Jurkat, Clone E6-1 (cell line): ENCODE measurements at places on chromosomes 3 and 15.

GRCh38 chr3:153974614-153975013 lies 146.6 kb upstream of the ARHGEF26 start:
- no peak for DNase-seq

DNA sequence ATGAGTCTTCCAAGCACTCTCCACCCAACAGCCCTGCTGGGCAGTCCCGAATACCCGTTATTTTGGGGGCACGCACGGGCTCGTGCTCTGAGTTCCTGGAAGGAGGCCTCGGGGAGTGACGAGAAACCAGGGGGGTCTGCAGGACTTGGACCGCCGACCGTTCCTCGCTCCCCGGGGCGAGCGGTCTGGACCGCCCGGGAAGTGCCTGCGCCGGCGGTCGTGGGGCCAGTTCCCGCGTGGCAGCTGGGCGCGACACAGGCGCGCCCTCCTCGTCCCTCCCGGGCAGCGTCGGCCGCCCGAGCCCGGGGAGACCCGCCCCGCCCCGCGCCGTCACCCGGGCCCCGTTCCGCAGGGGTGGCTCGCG lies 387 bp downstream of the GNB4 start:
- no peak for DNase-seq

GRCh38 chr3:185393055-185393454 lies 30.1 kb downstream of the MAP3K13 start:
- DNase-seq: no peak

DNA sequence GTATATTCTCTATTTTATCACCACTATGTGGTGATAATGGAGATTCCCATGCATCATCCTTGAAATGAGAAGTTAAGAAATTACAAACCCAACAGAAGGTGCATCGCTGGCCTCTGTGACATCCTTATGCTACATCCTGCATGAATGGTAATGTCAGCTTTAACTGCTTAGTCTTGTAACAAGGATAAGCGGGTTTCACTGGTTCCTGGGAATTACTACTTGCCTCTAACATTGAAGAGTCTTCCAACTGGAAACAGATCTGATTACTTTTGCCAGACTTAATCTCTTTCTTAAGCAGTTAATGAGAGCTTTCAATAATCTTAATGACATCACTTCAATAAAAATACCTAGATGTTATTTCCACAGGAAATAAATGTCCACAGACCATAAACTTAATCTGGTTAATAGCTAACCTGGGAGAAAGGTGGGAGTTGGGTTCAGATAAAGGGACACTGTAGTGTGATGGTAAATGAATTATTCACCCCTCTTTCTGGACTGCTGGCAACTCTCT lies 44.0 kb downstream of the FMN1 start:
- no peak for DNase-seq

GRCh38 chr15:71844916-71845315 lies 34.6 kb downstream of the NR2E3 start:
- no peak for DNase-seq

DNA sequence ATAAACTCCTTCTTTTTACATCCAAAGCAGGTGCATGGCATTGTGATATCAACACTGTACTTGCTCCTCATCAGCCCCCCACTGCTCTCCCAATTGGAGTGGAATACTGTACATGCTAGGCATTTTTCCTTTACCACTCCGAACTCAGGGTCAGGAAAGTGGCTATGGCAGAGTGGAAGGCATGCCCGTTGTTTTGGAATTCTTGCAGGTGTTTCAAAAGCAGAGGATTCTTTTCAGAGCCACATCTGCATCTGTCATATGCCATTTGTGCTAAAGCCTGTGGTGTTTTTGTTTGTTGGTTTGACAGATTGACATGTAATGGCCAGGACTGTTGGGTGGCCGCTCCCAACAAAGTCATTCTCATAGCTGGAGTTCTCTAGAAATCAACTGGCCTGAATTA lies 41.7 kb downstream of the SOX2 start:
- DNase-seq: no peak
